ENCODE measurements at places on chromosomes 1 and 21.

DNA sequence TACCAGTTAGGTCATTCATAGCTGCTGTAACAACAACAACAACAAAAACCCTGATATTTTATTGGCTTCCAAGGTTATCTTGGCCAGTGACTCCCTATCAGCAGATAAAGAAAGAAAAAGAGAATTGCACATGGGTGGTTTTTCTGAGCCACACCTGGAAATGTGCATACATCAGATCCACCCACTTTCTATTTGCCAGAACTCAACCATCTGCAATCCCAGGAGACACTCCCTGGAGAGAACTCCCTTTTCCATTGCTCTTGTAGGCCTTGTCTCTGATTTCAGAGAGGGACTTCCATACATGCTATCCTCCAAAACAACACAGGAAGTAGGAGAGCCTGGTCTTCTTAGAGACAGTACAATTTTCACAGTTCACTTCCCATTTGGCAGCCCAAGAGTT is 74.9 kb upstream of the ZC3H11B start:
- no peak for DNase-seq

GRCh38 chr1:67142931-67143330 is 8.2 kb upstream of the C1orf141 start:
- DNase-seq, result no peak

DNA sequence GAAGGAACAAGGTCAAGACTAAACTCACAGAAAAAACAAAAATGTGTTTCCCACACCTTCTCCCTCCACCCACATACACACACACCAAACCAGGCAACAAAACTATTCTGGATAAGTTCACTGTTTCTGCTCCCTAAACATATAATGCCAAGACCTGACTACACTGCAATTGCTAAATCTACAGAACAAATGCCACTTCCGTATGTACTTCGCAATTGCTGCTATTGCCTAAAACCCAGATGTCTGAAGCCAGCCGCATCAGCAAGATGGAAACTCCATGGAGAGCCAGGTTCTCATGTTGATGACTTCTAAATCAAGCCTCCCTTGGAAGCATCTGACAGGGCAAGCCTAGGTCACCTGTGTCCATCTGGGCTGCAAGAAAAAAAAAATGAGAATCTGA is 8.3 kb upstream of the AIM2 start:
- DNase-seq, result no peak

- DNase-seq, result no peak
Measured at GRCh38 chr1:6614929-6615785, 1.6 kb downstream of the PHF13 start.

GRCh38 chr1:2609319-2610035 is 22.9 kb downstream of the PRXL2B start:
- no peak for DNase-seq

DNA sequence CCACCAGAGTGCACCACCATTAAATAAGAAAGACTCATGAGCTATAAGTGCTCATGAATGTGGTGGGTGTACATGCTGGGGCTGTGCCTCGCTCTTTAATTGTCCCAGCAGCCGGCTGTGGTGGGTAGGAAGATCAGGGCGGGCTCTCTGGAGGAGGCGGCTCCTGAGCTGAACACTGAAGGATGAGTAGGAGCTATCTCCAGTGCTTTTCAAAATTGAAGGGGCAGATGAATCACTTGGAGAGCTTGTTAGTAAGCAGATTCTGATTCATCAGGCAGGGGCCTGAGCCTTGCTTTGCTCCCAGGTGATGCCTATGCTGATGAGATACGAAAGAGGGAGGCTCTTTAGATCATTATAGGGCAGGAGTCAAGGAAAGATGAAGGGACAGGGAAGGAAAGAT is 54.1 kb downstream of the ETS2 start:
- DNase-seq, result no peak

GRCh38 chr1:214634267-214634666 is 31.3 kb downstream of the CENPF start:
- DNase-seq, result no peak

GRCh38 chr1:186819126-186819525 is 9.6 kb upstream of the PLA2G4A start:
- no peak for DNase-seq

GRCh38 chr1:93816970-93817678 is 61.9 kb downstream of the DNTTIP2 start:
- DNase-seq, result no peak

DNA sequence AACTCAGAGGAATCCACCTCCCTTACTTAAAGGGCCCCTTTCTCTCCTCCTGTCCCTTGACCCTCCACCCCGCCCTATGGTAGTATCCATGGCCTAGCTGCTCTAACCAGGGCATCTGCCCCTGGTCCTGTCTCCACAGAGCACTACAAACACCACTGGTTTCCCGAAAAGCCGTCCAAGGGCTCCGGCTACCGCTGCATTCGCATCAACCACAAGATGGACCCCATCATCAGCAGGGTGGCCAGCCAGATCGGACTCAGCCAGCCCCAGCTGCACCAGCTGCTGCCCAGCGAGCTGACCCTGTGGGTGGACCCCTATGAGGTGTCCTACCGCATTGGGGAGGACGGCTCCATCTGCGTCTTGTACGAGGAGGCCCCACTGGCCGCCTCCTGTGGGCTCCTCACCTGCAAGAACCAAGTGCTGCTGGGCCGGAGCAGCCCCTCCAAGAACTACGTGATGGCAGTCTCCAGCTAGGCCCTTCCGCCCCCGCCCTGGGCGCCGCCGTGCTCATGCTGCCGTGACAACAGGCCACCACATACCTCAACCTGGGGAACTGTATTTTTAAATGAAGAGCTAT is 1.7 kb downstream of the BTG2 start:
- DNase-seq, result no peak

DNA sequence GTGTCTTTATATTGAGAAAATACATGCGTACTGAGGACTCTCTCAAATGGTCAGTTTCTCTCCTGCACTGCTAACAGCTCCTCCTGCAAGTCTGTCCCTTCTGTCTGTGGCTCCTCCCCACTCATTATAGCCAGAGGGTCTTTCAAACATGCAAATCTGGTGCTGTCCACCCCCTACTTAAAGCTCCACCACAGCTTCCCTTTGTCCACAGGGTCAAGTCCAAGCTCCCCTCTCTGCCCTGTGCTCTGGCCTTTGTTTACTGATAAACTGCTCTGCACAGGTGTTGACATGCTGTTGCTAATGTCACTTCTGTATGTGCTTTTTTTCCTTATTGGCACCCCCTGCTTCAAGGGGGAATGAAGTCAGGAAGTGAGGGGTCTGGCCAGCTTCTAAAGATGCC is 47.7 kb upstream of the GPR37L1 start:
- no peak for DNase-seq

DNA sequence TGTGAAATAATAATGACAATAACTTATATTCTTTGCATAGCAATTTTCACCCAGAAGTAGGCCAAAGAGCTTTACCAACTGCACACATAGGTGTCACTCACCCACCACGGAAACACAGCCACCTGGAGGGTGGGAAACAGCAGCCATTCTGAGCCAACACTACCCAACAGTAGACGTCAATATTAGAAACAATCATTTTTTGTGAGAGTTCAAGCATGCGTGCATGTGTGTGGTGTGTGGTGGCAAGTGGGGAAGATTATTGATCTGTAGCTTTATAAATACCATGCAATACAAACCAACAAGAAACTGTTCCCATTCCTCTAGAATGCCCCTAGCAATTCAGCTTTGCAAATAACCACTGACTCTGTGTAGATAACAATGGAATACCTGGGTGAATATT is 19.1 kb downstream of the PROX1 start:
- no peak for DNase-seq

GRCh38 chr1:48540587-48540986 is 68.6 kb upstream of the SPATA6 start:
- DNase-seq, result no peak

DNA sequence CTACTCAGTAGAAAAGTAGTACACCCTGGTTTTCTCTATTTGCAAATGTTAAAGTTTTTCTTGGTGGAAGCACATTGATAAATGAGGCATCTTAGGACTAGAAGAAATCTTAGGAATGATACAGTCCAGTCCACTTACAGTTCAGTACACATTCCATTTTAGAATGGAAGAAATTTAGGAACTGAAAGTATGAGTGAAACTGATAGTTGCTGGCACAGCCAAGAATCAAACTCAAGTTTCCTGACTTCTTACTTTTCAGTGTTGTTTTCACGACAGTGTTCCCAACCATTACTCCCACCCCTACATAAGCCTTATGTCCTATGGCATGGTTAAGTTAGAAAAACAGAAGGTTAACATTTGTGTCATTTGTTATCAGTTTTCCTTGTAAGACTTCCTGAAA is 258.5 kb downstream of the BACH1 start:
- no peak for DNase-seq

DNA sequence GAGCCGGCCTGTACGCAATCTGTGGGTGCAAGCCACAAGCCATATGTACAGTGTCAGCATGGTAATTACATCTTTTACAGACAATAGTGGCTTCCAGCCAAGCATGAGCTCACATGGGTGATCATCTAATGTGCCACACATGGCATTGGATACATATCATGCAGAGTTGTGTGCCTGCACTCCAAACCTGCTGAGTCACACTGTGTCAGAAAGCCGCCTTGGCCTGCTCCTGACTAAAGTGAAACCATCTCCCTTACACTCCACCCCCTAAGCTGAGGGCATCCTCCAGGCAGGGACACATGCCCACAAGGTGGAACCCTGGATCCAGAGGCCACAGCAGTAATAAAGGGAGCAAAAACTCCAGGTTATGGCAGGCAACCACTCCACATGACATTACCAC is 72.5 kb downstream of the KCNT2 start:
- no peak for DNase-seq

GRCh38 chr21:45602106-45602505 is 41.4 kb upstream of the PCBP3 start:
- no peak for DNase-seq

GRCh38 chr1:230852959-230853358 is 15.4 kb downstream of the C1orf198 start:
- no peak for DNase-seq

GRCh38 chr1:187465441-187465840 is 636.7 kb downstream of the PLA2G4A start:
- DNase-seq, result peak; percentile 51

DNA sequence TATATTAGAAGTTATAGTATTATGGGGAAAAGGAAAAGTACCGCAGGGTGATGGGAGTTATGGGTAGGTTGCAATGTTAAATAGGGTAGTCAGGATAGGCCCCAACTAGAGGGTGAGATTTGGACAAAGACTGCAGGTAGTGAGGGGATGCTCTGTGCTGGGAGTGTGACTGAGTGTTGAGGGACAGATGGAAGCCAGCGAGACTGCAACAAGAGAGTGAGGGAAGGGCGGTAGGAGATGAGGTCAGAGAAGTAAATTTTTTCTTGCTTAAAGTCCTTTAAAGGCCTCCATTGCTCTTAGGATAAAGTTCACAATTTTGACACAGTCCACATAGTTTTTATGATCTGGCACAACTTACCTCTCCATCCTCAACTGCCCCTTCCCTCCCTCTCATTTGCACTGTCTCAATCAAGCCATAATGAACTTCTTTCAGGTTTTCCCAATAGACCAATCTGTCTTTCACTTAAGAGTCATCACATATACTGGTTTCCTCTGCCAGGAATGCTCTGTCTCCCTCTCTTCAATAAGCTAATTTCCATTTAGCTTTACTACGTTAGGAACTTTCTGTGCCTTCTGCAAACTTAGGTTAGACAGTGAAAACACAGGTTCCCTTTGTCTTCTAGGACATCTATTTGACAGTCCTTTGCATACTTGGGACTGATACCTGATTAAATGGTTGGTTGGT is 237.7 kb upstream of the CACYBP start:
- no peak for DNase-seq

GRCh38 chr1:85134583-85135391 is 66.0 kb downstream of the SYDE2 start:
- DNase-seq, result peak; percentile 8

DNA sequence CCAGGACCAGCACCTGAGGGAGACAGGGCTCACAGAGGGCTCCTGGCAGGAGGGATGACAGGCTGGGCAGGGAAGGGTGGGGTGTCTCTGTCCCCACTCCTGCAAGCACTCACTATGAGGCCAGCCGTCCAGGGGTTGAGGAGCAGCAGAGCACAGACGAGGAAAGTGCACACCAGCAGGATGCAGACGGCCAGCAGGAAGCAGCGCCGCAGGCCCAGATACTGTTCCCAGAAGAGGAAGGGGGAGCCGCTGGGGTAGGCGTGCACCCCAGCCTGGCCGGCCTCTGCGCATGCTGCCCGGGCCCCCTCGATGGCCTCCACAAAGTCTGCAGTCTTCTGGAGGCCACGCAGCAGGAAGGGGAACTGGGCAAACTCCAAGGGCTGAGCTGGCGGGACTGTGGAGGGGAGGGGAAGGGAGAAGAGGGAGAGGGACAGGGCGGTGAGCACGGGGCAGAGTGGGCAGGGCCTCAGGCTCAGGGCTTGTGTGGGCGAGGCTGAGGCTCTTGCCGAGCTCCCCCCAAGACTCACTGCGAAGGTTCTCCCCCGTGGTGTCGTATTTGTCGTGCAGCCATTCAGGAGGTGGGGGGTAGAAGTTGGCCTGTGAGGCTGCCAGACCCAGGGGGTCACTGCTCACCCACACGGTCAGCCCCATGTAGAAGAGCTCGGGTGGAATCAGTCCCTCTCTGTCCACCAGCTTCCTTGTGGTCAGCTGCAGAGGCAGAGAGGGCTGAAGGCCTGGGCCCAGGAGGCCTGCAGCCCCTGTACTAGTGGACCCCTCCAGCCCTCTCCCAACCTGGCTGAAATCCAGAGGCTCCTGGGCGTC is 16.5 kb downstream of the PTCH2 start:
- no peak for DNase-seq

DNA sequence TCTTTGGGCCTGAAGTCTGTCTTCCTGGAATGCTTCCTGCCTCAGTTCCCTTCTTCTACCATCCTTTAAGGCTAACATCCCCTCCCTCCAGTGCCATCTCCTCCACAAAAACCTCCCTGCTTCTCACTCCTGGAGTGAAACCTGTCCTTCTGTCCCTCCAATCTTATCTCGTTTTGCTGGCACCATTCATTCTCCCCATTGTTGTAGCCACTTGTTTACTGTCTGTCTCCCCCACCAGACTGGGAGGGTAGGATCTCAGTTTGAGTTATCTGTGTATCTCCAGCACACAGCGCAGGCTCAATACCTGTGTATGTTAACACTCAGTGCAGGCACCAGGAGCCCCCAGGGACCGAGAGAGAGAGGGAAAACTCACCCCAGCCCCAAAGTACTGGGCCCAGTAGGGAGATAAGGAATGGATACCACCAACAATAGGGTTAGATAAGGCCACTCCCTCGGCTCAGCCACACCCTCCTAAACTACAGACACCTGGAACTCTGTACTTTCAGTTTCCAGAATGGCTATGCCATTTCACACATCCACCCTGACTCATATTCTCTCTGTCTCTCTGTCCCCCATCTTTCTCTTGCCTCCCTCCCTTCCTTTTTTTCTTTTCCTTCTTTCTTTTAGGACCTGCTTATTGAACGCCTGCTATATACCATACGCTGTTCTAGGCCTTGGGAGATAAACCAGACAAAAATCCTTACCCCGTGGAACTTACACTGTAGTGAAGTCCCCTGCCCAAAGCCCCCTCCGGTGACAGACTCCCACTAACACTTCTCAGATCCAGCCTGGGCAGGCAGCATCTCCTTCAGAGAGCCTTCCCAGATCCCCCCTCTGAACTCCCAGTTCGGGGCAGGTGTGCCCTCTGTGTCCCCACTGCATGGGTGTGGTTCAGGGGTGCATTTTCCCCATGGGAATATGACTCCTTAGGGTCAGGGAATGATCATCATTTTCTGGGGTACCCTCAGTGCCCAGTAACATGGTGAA is 3.3 kb upstream of the SSBP3 start:
- no peak for DNase-seq

- no peak for DNase-seq
Measured at GRCh38 chr1:182051938-182052337, 9.6 kb downstream of the ZNF648 start.

All from SHP77 (cell line).